ENCODE measurements at places on chromosomes 13 and 19.

GRCh38 chr13:23159760-23160637 lies 20.8 kb upstream of the SGCG start:
- no peak for DNase-seq

GRCh38 chr19:872266-872951 lies 12.9 kb downstream of the CFD start:
- DNase-seq, result no peak

GRCh38 chr19:18473003-18473705 lies 35.2 kb upstream of the ISYNA1 start:
- no peak for DNase-seq

GRCh38 chr19:6678690-6679109 lies 8.7 kb upstream of the TNFSF14 start:
- no peak for DNase-seq

DNA sequence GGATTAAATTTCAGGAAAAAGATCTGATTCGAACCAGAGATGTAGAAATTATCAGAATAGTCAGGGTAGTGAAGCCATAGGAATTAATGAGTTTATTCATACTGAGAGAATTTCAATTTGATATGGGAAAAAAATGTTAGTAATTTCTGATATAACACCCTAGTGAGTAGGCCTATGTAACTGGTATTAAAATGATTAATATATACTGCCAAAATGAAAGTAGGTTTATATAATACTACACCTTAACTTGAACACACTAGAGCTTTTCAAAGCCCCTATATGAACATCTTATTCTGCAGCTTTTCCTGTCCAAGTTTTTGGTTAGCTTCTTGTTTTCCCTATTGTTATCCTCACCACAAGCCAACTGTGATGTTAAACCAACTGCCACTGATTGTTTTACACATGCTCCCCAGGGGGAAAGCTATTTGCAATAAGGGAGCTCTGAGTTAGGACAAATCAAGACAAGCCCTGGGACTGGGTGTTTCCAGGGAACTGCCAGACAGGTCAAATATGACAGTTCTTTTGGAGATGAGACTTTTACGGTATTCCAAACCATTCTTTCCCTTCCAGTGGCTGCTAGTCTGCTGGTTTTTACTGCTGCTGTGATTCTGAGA lies 45.3 kb downstream of the FNDC3A start:
- DNase-seq, result no peak

DNA sequence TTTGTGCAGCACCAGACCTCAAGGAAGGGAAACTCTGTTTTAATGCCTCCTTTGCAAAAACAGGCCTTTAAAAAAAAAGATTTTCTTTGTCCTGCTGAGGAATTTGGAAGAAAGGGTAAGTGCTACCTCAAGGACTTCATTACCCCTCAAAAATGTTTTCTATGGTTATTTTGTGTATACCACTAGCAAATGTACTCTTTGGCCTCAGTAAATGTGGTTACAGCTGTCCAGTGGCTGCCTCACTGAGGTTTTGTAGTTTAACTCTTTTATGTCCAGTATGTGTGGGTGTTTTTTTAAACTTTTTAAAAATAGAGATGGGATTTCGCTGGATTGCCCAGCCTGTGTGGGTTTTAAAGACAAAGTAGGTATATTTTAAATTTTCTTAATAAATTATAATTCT lies 42.2 kb upstream of the TSC22D1 start:
- DNase-seq, result no peak

GRCh38 chr13:57969951-57970350 lies 338.4 kb downstream of the PCDH17 start:
- no peak for DNase-seq

GRCh38 chr19:52237771-52238400 lies 31.5 kb upstream of the ZNF766 start:
- DNase-seq, result no peak

Data from NCI-H187 treated with DMSO at 0.1 percent for 48 hours (cell line).